ENCODE measurements at places on chromosomes 11 and 22.

DNA sequence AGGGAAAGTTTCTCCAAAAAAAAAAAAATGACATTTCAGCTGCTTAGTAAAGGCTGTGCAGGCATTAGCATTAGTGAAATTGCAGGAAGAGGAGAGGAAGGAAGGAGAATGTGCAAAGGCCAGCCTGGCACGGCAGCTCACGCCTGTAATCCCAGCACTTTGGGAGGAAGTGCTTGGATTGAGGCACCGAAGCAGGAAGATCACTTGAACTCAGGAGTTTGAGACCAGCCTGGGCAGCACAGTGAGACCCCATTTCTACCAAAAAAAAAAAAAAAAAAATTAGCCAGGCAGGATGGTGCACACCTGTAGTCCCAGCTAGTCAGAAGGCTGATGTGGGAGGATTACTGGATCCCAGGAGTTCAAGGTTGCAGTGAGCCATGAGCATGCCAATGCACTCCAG, 7.8 kb downstream of the TRIOBP start:
- no peak for DNase-seq

DNA sequence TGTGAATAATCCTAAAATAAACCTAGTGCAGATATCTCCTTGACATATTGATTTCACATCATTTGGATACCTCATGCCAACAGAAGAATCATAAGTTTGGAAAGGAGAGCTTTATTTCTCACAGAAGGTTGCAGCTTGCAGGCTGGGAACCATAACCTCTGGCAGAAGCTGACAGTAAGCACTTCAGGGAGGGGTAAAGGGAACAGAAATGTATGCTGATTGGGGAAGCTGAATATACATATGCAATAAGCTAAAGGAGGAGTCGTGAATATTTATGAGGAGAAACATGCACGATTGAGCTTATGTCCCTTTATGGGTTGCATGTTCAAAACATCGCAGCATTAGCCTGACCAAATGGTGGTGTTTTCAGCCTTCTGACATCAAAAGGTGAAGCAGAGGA, 814.5 kb downstream of the TBC1D22A start:
- DNase-seq, result no peak

DNA sequence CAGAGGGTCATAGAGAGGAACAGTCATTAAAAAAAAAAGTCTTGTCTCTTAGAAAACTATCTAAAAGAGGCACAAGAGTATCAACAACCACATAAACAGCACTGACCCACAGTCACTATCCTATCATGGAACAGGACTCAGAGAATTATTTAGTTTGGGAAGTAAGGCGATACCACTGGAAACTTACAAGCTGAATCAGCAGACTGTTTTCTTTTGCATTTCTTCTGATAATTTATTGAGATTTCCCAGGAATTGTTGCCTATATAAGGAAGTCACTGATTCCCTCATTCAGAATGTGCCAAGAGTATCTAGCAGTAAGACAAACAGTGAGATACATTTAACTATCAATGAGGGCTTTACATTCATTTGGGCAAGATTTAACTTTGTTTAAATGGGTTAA, 304.1 kb downstream of the GUCY1A2 start:
- no peak for DNase-seq

DNA sequence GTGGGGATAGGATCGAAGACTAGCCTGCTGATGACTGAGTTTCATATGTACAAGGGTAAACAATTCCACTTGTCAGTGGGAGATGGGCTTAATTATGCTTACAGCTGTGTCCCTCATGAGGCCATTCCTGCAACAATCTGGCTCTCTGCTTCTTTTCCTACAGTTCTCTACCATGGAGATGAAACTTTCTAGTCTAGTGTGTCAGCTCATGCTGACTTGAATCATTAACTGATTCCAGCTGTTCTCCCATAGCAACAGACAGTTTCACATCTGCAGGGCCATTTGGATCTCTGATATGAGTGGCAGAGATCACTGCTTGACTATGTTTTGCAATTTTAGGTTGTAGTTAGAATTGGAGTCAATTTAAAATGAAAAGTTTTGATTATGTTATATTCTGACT, 1251.7 kb upstream of the RAG2 start:
- DNase-seq, result peak; percentile 24

DNA sequence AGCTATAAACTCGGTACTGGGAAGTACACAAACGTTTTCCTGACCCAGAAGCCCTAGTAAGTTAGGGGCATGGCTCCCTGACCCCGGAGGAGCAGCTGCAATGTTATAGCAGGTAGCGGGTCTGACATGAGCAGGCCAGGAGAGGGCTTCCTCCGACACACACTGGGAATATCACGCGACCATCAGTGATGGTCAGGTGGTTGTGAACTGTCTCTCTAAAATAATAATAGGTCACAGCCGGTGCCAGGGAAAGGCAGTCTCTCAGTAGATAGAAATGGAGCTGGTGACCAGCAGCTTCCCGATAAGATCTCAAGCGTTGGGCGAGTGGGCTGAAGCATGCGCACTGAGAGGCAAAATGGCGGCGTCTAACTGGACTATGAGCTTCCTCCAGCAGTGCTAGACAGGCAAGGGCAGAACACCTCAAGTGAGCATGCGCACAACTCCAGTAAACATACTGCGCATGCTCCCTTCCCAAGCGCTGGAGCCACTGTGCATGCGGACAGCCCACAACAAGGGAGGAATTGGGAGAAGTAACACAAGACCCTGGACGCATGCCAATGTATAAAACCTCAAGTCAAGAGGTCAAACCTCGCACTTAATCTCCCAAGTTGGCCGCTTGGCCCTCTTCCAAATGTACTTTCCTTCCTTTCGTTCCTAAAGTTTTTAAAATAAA, 22.3 kb upstream of the TESMIN start:
- DNase-seq, result no peak
